ENCODE measurements at places on chromosomes 6 and 20. TPM values are rescaled to one million over a fixed set of nuclear protein-coding genes. Genes with fewer than 3 reads are reported as not detected.

The PARD6B gene
- 7.1 TPM for total RNA-seq

The ADTRP gene
- not detected for total RNA-seq

DNA sequence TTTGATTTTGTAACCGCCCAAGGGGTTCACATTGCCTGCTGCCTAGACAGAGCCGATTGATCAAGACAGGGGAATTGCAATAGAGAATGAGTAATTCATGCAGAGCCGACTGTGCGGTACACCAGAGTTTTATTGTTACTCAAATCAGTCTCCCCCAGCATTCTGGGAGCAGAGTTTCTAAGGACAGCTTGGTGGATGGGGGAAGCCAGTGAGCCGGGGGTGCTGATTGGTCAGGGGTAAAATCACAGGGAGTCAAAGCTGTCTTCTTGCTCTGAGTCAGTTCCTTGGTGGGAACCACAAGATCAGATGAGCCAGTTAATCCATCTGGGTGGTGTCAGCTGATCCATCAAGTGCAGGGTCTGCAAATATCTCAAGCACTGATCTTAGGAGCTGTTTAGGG, 60.0 kb upstream of the EZR start:
- no peak for DNase-seq

- no peak for DNase-seq
Measured at GRCh38 chr20:57392512-57393271, 1.5 kb downstream of the RBM38 start.

The GJA10 gene
- not detected for total RNA-seq

The FOXA2 gene
- total RNA-seq: 0.59 TPM

The SIRPA gene
- total RNA-seq: 132 TPM

The F13A1 gene
- not detected for total RNA-seq

The FABP7 gene
- 3.6 TPM for total RNA-seq

- DNase-seq: no peak
Measured at GRCh38 chr20:55744896-55745295, 260.4 kb downstream of the CBLN4 start.

Measured in endothelial cell (in vitro differentiated cells).